ENCODE measurements at places on chromosomes 16 and 17. TPM values are rescaled to one million over a fixed set of nuclear protein-coding genes. Genes with fewer than 3 reads are reported as not detected.

Gene CLEC3A
- not detected for total RNA-seq

Gene COX6A2
- 1,232 TPM for total RNA-seq

Gene KRT31
- 4.6 TPM for total RNA-seq

Gene C16orf96
- 0.32 TPM for total RNA-seq

Gene ADAD2
- not detected for total RNA-seq

Gene ANKS3
- total RNA-seq: 5.2 TPM

GRCh38 chr17:69523244-69523861 is 108.9 kb downstream of the MAP2K6 start:
- H3K36me3 ChIP-seq: peaks cover 57% of the 10 kb centered on the region
- peaks cover 17% of the 10 kb centered on the region for H3K4me1 ChIP-seq
- DNase-seq: no peak

DNA sequence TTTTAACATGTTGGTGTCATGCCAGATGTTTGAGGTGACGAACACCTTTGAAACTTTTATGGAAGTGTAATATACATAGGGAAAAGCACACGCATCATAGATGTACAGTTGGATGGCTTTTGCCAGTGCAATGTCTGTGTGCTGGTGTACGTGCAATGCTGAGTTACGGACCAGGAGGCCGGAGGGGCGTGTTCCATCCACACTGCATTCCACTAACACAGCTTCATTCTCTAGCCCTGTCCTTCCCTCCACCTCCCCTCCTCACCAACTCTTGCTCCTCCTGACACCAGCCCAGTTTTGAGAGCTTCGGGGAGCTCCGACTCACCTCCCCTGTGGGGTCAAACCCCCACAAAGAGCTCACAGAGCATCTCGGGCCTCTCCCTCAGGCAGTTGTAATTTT is 358.8 kb downstream of the C16orf95 start:
- H3K27me3 ChIP-seq: no peaks in the 10 kb centered on the region
- H3K4me1 ChIP-seq: no peaks in the 10 kb centered on the region
- no peak overlapping the region for H3K4me3 ChIP-seq
- H3K36me3 ChIP-seq: no peaks in the 10 kb centered on the region
- no peak for DNase-seq

DNA sequence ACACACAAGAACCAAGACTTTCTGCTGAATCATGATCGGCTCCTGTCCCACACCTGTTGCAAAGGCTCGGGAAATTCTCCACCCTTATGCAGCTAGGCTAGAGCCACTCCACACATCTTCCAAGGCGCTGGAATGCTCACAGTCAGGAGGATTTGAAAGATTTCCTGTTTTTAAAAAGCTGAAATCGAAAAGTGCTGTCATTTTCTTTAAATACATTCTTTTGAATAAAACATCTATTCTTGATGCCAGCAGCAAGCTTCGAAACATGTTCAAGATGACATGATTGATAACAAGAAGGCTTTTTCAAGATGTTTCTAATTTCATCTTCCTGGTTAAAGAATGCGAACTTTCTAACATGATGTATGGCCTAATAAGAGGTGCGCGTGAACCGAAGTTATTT is 219.7 kb upstream of the CDH5 start:
- H3K4me3 ChIP-seq: no peak overlapping the region
- no peak for DNase-seq
- no peak overlapping the region for H3K27ac ChIP-seq

- no peak overlapping the region for H3K4me3 ChIP-seq
- H3K27ac ChIP-seq: no peak overlapping the region
Measured at GRCh38 chr16:26976873-26977272, 89.9 kb upstream of the C16orf82 start.

- no peak for DNase-seq
- no peak overlapping the region for H3K4me3 ChIP-seq
- H3K27ac ChIP-seq: no peak overlapping the region
- no peaks in the 10 kb centered on the region for H3K4me1 ChIP-seq
- no peaks in the 10 kb centered on the region for H3K27me3 ChIP-seq
Measured at GRCh38 chr17:56723421-56723820, 110.3 kb downstream of the C17orf67 start.

GRCh38 chr17:28756049-28756804 is 12.4 kb downstream of the TRAF4 start:
- no peak overlapping the region for H3K27ac ChIP-seq
- peaks cover 7% of the 10 kb centered on the region for H3K4me1 ChIP-seq
- no peak for DNase-seq
- H3K36me3 ChIP-seq: no peaks in the 10 kb centered on the region

DNA sequence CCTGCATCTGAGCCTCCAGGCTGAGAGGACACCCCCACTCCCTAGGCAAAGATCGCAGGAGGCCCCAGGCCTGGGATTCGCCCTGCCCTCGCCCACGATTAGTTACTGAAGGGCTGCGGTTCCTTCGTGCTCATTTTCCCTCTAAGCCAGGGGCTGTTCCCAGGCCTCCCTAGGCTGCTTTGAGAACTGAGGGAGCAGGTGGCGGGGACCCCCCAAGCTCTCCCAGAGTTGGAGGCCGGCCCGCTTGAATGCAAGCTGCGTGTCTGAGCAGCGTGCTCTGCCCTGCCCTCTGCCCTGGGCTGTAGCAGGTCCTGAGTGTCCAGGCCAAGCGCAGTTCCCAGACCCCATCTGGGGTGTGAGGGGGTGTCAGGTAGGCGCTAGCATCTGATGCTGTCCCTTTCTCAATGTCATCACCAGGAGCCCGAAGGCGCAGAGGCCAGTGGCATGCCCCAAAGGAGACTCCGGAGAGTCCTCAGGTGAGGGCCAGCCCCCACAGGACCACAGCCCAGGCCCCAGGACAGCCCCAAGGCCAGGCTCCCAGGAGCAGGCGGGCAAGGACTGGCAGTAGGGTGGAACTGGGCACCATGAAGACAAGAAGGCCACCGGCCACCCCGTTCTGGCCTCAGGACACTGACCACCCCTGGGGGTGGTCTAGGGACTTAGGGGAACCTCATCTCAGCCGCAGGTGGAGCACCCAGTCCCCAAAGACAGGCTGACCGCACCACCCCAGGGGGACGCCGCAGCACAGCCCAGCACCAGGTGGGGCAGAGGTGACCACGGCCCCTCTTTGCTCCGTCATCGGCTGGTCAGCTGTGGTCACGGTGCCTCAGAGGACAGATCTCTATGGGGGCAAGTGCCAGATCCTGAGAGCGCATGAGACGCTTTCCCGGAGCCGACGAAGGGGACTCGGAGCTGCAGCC is 14.6 kb downstream of the ENDOV start:
- no peak overlapping the region for H3K27ac ChIP-seq
- H3K4me1 ChIP-seq: peaks cover 3% of the 10 kb centered on the region
- peaks cover 23% of the 10 kb centered on the region for H3K36me3 ChIP-seq
- H3K27me3 ChIP-seq: no peaks in the 10 kb centered on the region
- H3K4me3 ChIP-seq: no peak overlapping the region

- no peak overlapping the region for H3K27ac ChIP-seq
- H3K4me1 ChIP-seq: no peaks in the 10 kb centered on the region
- no peaks in the 10 kb centered on the region for H3K36me3 ChIP-seq
- H3K4me3 ChIP-seq: no peak overlapping the region
Measured at GRCh38 chr16:68377667-68378393, 67.0 kb downstream of the PRMT7 start.

- no peak for DNase-seq
- no peak overlapping the region for H3K4me3 ChIP-seq
- no peaks in the 10 kb centered on the region for H3K36me3 ChIP-seq
- H3K4me1 ChIP-seq: no peaks in the 10 kb centered on the region
- no peak overlapping the region for H3K27ac ChIP-seq
Measured at GRCh38 chr16:73817526-73818324, 478.9 kb upstream of the PSMD7 start.

DNA sequence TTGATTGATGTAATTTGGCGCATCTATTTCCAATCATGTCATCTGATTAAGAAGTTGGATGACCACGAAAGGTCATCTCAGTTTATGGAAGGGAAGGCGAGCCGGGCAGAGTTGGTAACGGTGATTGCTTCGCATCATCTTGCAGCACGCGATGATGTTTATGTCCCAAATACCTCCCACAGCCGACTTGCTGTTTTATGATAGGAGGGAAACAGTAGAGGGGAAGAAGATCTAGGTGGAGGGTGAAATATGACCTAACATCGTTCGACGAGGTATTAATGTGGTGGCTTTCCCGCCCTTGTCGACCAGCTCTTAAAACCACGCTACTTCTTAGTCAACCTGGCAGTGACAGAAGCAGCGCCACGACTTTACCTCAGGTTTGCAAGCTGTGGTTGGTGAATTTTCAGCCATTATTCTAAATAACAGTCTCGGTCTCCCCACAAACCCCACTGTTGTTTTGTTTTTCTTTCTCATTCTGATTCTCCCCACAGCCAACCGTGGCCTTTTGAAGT is 805 bp upstream of the TANC2 start:
- peak overlapping the region; percentile 85 for H3K4me3 ChIP-seq
- DNase-seq: no peak
- H3K27me3 ChIP-seq: no peaks in the 10 kb centered on the region
- no peaks in the 10 kb centered on the region for H3K36me3 ChIP-seq

DNA sequence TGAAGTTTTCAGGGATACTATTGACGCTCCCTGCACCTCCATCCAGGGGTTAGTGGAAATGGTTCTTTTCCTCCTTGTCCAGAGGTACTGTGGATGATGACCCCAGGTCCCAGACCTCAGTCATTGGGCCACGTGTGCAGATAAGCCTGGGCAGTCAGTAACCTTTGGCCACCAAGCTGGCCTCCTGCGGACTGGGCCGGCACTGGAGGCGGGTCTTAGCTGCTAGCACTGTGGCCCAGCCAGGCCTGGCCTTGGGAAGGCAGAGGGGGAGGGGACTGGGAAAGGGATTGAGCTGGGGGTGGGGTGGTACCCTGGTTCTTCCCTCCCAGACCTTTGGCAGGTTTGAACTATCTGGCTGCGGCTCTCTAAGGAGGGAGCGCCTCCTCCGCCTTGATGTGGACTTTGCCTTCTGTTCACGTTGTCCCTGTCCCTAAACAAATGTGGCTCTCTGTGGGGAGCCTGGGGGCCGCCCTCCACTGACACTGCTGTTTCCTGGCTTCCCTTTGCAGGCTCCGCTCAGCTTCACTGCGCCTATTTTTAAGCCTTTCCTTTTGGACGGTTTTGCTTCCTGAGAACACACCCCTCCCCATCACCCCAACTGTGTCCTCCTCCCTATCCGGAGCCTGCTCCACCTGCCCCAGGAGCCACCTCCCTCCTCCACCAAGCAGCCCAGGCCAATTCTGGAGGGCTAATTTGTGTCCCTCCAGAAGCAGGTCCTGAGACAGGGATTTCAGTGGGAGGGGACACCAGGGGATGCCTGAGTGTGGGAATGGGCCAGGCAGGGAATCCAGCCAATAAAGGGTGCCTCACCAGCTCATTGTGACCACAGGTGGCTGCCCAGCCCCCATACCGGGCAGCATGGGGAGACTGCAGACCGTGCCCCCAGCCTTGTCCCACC is 251.9 kb downstream of the SEC14L1 start:
- H3K4me3 ChIP-seq: no peak overlapping the region
- H3K36me3 ChIP-seq: no peaks in the 10 kb centered on the region
- peaks cover 81% of the 10 kb centered on the region for H3K4me1 ChIP-seq
- no peaks in the 10 kb centered on the region for H3K27me3 ChIP-seq

GRCh38 chr17:63701868-63702720 is 2.2 kb upstream of the LIMD2 start:
- no peaks in the 10 kb centered on the region for H3K27me3 ChIP-seq
- H3K36me3 ChIP-seq: no peaks in the 10 kb centered on the region
- peaks cover 23% of the 10 kb centered on the region for H3K4me1 ChIP-seq
- no peak for DNase-seq
- no peak overlapping the region for H3K4me3 ChIP-seq

- H3K27me3 ChIP-seq: no peaks in the 10 kb centered on the region
- DNase-seq: no peak
- no peaks in the 10 kb centered on the region for H3K4me1 ChIP-seq
Measured at GRCh38 chr16:50121278-50121677, 31.8 kb upstream of the TENT4B start.

GRCh38 chr17:3799181-3799945 is 1.6 kb downstream of the ITGAE start:
- no peak for DNase-seq
- peaks cover 8% of the 10 kb centered on the region for H3K36me3 ChIP-seq
- H3K4me1 ChIP-seq: no peaks in the 10 kb centered on the region
- no peaks in the 10 kb centered on the region for H3K27me3 ChIP-seq
- no peak overlapping the region for H3K27ac ChIP-seq

- no peak overlapping the region for H3K27ac ChIP-seq
- H3K27me3 ChIP-seq: no peaks in the 10 kb centered on the region
- no peak for DNase-seq
- H3K4me1 ChIP-seq: no peaks in the 10 kb centered on the region
- H3K36me3 ChIP-seq: no peaks in the 10 kb centered on the region
- no peak overlapping the region for H3K4me3 ChIP-seq
Measured at GRCh38 chr16:15788846-15789239, 68.0 kb downstream of the MYH11 start.

DNA sequence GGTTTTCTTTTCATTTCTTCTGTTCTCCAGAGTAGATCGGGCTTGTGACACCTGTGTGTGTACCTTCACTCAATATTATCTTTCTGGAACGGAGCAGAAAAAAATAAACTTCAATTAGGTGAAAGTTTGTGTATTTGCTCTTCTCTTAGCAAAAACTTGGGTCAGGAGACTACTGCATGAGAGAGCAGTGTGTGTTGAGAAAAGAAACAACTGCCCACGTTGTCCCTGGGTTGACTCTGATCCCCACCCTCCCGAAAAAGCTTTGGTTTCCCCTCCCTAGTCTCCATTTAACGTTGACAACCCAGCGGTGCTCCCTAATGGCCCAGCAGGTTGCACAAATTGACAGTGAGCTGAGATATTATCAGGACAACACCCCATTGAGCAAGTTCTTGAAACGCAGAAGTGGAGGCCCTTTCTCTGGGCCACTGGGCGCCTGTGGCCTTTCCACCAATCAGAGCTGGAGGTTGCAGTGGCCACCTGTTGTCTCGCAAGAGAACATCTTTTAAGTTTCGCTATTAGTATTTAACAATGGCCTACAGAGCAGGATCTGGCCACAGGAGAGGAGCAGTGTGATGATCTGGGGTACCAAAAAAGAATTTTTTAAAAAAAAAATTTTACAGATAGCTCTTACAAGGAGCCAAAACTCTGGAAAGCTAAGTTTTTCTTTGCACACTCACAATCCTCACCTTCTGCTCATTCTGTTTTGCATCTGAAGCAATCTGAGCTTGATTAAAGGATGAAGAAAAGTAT is 1.5 kb upstream of the TOX3 start:
- no peaks in the 10 kb centered on the region for H3K36me3 ChIP-seq
- no peaks in the 10 kb centered on the region for H3K4me1 ChIP-seq
- DNase-seq: no peak
- H3K27me3 ChIP-seq: peaks cover 49% of the 10 kb centered on the region
- H3K4me3 ChIP-seq: no peak overlapping the region

DNA sequence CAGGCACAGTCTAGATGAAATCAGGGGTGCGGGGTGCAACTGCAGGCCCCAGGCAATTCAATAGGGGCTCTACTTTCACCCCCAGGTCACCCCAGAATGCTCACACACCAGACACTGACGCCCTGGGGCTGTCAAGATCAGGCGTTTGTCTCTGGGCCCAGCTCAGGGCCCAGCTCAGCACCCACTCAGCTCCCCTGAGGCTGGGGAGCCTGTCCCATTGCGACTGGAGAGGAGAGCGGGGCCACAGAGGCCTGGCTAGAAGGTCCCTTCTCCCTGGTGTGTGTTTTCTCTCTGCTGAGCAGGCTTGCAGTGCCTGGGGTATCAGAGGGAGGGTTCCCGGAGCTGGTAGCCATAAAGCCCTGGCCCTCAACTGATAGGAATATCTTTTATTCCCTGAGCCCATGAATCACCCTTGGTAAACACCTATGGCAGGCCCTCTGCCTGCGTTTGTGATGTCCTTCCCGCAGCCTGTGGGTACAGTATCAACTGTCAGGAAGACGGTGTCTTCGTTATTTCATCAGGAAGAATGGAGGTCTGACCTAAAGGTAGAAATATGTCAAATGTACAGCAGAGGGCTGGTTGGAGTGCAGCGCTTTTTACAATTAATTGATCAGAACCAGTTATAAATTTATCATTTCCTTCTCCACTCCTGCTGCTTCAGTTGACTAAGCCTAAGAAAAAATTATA is 1.6 kb downstream of the HBA1 start:
- no peaks in the 10 kb centered on the region for H3K36me3 ChIP-seq
- no peak for DNase-seq
- H3K27ac ChIP-seq: no peak overlapping the region
- peaks cover 11% of the 10 kb centered on the region for H3K4me1 ChIP-seq
- peaks cover 31% of the 10 kb centered on the region for H3K27me3 ChIP-seq
- H3K4me3 ChIP-seq: no peak overlapping the region

All from psoas muscle (tissue), 8 donors.